ENCODE measurements at places on chromosomes 13 and 19. TPM values are rescaled to one million over a fixed set of nuclear protein-coding genes. Genes with fewer than 3 reads are reported as not detected.

GRCh38 chr13:60108589-60108988 is 55.1 kb downstream of the DIAPH3 start:
- DNase-seq = no peak

DNA sequence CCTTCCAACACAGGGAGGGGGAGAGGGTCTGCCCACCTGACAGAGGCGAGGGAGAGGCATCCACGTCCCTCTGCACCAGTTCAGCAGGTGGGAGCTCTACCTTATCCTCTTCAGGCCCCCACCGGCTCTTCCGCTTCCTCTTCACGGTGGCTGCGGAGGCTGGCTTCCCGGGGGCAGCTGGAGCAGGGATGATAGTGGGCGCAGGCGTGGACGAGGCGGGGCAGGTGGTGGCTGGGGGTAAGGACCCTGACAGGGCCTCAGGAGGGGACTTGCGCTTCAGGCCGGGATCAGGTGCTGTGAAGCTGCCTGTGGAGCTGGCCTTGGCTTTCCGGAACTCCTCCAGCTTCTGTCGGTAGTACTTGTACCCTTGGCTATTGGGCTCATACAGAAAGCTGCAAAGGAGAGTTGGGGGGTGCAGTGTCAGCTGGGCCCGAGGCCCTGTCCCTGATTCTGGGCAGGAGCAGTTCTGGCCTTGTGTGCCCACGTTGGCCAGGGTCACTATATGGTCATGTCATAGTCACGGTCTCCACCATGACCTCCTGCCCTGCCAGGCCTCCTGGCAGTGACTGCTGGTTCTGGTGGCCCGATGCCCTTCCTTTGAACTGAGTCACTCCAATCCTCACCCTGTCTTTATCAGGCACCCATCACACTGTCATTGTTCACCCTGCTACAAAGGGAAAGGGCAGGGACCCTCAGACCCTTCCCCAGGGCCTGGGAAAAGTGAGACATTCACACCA is 23.2 kb downstream of the SUGP1 start:
- no peak for DNase-seq

DNA sequence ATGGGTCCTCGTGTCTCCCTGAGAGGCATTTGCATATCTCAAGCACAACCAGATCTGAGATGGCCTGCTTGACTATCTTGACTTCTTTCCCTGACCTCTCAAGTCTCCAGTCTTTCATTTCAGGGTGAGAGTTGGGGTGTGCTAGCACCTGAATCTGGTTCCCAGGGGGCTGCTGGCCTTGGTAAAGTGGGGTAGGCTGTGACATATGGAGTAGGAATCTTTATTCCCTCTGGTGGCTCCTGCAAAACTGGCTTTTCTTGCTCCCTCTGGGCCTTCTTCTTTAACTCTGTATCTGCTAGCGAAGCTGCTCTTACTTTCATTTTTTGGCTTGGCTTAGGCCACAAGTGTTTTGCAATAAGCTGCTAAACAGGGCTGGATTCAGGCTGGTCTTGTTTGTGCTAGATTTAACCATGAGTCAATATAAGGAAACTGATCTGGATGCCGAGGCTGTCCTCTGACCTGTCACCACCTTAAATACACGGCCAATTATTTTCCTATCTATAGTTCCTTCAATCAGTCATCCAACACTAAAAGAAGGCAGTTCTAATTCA is 42.3 kb downstream of the ZNF493 start:
- DNase-seq = no peak

- no peak for DNase-seq
These were observed 5.5 kb upstream of the PSPN start for GRCh38 chr19:6381030-6381750.

- DNase-seq = no peak
These were observed 67.5 kb downstream of the TSC22D1 start for GRCh38 chr13:44508562-44509077.

GRCh38 chr19:43743059-43743458 is 11.7 kb downstream of the SMG9 start:
- DNase-seq = no peak

DNA sequence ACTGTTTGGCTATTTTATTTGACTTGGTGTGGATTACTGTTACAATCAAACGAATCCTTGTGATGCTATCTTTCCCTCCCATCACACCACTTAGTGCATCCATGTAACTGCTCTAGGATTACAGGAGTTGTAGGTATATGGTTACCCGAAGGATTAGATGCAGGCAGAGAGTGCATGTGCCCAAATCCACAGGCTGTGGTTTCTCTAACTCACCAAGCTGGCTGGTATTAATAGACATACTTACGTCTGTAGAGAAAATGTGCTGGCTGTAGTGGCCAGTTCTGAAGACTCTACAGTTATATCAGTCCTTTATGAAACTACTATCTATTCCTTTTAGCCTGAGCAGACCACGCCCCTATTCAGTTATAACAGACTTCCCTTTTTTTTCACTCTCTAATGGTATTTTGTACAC is 1.1 kb upstream of the HMGB1 start:
- no peak for DNase-seq

DNA sequence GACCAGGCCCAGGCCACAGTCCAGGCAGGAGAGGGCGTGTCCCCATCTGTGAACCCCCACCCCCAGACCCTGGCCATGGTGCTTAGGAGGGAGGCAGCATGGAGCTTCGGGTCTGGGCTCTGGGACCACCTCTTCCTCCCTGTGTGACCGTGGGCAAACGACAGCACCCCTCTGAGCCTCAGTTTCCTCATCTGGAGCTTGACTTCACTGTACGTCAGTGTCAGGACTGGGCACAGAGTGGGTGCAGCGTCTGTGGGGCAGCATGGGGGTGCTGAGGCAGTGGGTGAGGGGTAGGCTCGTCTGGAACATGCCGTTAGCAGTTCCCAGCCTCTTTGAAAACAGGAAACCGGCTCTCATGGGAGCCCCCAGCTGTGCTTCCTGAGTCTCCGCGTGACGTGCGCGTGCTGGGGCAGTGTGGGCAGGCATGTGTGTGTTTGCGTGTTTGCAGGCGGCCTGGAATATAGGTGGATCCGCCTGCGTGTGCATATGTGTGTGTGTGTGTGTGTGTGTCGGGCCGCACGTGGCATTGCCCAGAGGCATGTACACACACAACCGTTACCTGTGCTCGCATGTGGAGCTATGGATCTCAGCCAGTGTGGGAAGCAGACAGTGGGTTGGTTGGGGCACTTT is 15.8 kb downstream of the ARRDC2 start:
- no peak for DNase-seq

- DNase-seq = no peak
These were observed 70.6 kb downstream of the ESD start for GRCh38 chr13:46726347-46726746.

DNA sequence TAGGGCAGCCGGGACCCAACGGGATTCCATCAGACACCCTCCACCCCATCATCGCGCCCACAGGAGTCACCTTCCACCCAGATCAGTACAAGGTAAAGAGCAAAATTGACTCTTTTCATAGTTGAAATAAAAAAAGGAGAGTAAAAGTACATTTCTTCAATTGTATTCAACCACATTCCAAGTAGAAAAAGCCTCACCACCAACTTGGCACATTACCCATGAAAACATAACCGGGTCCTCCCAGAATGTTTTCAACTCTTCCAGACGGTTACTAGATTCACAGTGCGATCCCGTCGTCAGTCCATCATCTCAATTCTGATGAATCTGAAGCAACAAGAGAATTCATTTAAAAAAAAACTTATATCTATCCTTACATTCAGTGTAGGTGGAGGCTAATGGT is 125.2 kb downstream of the RAB20 start:
- no peak for DNase-seq

DNA sequence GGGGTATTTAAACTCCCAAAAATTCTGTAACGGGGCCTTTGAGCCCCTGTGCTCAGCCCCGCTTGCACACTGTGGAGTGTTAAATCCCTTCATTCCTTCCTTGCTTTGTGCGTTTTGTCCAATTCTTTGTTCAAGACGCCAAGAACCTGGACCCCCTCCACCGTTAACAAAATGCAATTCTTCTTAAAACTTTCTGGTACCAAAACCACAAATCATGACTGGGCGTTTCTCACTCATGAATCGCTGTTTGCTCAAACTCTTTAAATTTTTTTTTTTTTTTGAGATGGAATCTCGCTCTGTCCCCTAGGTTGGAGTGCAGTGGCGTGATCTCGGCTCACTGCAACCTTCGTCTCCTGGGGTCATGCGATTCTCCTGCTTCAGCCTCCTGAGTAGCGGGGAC is 881 bp downstream of the ZNF20 start:
- no peak for DNase-seq

DNA sequence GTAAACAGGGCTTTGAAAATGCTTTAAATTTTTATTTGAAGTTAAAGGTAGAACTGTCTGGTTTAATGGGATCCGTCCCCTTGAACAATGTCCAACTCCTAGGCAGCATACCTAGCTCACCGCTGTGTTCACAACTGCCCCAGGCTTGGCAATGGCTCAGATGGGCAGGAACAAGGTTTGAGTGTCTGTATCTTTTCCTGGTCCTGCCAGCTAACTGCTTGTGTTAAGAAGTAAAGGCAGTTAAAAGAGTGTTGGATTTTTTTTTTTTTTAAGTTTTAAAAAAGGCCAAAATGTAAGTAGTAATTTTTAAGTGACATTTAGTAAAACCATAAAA is 66.7 kb upstream of the FNDC3A start:
- DNase-seq = no peak

- no peak for DNase-seq
These were observed 1.3 kb upstream of the RSPH6A start for GRCh38 chr19:45816236-45817009.

DNA sequence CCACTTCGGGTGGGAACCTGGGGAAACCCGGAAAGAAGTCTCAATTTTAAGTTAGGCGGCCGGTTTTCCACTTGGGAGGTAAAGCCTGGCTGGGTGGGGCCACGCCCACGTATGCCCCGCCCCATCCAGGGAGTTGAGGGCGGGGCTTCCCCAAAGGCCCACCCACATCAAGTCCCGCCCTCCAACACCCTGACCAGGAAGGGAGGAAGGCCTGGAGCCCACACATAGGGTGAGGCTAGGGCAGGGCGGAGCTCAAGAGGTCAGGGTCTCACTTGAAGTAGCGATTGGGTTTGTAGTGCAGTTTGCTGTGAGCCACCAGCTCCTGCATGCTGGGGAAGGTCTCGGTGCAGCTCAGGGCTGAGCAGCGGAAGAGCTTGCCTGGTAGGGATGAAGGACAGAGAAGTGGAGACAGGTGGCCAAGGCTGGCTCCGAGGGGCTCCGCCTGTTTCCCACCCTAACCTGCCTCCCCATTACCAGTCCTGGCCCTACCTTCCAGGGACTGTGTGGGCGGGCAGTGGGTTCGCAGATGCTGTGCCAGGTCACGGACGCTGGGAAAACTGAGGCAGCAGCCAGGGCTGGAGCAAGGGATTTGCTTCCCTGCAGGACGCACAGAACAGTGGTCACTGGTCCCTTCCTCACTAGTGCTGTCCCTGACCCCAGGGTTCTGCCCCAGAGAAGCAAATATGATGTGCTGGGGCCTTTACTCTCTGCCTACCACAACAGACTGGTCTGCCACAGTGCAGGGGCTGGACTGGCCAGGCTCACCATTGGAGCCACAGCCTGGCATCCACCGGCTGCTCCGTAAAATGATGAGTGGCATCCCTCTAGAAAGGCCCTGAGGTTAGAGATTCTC is 1.6 kb downstream of the ZNF414 start:
- DNase-seq = no peak

- no peak for DNase-seq
These were observed 112.2 kb downstream of the NDFIP2 start for GRCh38 chr13:79593121-79593520.

GRCh38 chr19:45528744-45529419 is 21.6 kb downstream of the VASP start:
- no peak for DNase-seq

DNA sequence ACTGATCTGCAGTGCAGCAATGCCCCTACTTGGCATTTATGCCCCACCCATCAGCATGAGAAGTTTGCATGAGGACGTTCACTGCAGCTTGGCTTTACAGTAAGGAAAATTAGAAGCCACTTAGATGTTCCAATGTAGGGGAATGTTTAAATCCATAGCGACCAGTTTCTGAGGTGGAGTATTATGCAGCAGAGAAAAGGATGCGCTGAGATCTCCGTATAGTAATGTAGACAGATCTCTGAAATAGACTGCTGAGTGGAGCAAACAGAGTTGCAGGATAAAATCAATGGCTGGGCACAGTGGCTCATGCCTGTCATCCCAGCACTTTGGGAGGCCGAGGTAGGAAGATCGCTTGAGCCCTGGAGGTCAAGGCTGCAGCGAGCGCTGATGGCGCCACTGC is 10.1 kb downstream of the PGPEP1 start:
- no peak for DNase-seq

DNA sequence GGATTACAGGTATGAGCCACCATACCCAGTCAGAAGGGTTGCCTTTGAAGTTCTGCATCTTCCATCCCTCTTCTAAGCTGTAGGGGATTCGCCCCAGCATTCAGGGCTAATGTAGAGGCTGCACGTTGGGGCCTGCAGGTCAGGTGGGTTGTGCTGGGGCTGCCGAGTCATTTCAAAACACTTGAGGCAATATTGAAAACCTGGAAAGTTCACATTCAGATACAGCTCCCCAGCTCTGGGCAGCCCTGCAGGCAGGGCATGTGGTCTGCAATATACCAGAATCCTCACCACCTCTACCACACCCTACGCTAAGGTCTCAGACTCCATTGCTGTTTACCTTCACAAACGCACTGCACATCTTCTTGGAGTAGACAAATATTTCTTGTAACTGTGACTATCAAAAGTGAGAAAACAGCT is 24.6 kb downstream of the CCNE1 start:
- no peak for DNase-seq

- DNase-seq = no peak
These were observed 14.8 kb downstream of the EPSTI1 start for GRCh38 chr13:42977219-42977659.

DNA sequence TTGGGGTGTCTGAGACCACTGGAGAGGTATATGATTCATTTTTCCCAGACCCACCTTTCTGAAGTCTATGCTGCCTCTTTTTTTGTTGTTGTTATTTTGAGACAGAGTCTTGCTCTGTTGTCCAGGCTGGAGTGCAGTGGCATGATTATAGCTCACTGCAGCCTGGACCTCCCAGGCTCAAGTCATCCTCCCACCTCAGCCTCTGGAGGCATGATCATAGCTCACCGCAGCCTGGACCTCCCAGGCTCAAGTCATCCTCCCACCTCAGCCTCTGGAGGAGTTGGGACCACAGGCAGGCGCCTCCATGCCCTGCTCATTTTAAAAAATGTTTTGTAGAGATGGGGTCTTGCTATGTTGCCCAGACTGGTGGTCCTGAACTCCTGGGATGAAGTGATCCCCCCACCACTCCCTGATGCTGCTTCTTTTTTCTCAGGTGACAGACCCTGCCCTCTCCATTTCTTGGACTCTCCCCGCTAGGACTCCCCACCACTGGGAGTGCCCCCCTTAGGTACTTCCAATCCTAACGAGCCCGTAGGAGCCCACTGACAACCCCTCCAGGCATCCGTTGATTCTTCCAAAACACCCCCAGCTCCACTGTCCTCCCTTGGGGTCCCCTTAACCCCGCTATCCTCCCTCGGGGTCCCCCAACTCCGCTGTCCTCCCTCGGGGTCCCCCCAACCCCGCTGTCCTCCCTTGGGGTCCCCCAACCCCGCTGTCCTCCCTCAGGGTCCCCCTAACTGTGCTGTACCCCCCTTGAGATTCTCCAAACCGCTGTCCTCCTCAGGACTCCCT is 45.4 kb downstream of the ARHGEF18 start:
- no peak for DNase-seq

- DNase-seq = no peak
These were observed 43.7 kb downstream of the NUMBL start for GRCh38 chr19:40646743-40647254.

GRCh38 chr19:41299046-41299754 is 10.8 kb upstream of the CCDC97 start:
- DNase-seq = no peak

Gene PCDH20
- total RNA-seq = 3.4 TPM

Gene SCEL
- total RNA-seq = not detected

Gene NCAN
- 0.15 TPM for total RNA-seq

Gene ZNF850
- 15.3 TPM for total RNA-seq

Gene SLC35E1
- 43.5 TPM for total RNA-seq

Gene LILRA2
- total RNA-seq = not detected

Gene LNX2
- total RNA-seq = 11.6 TPM

Gene ENOX1
- 0.23 TPM for total RNA-seq
